HAP-1 (cell line): ENCODE measurements at places on chromosomes 11 and 22.

DNA sequence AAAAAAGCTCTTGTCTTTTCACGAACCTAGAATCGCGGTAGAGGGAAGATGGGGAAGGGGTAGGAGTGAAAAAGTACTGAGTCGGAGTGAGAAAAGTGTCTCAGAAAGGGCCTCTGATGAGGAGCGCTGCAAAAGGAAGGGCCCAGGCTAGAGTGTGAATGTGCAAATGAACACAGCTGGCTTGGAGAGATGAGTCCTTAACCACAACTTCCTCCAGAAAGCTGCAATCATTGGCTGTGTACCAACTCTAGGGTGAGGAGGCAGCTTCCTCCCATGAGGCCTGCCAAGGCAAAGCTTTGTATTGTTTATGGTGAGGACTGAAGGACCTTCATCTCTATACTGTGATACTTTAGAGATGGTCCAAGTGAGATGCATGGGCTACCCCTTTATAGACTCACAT lies 566.9 kb upstream of the ANO5 start:
- no peak for DNase-seq

- no peak for DNase-seq
Observed at GRCh38 chr22:23077627-23078461, 7.5 kb downstream of the GNAZ start.

DNA sequence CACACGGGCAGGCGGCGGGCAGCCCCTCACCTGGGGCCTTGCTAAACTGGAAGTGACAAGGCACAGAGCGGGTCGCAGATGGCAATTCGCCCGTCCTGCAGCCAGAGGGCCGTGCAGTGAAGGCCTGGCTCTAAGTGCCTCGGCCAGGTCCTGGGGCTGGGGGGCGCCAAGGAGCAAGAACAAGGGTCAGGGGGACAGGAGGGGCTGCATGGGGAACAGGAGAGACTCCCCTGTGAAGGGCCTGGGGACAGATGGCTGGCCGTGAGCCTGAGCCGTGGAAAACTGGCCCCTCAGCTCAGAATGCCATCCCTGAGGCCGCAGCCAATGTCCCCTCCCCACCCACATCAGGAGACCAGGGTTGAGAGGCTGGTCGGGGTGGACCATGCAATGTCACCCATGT lies 60.0 kb downstream of the RTL6 start:
- no peak for DNase-seq

DNA sequence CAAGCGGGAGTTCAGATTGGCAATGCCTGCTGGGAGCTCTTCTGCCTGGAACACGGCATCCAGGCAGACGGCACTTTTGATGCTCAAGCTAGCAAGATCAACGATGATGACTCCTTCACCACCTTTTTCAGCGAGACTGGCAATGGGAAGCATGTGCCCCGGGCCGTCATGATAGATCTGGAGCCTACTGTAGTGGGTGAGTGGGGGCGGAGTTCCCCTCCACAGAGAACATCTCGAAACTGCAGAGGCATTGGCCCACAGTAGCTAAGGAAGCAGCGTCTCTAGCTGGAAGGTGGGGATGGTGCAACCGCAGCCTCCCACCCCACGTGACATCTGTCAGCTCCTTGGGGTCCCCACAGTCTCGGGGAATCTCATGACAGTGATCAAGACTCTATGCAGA lies 10.9 kb downstream of the TUBA8 start:
- no peak for DNase-seq

DNA sequence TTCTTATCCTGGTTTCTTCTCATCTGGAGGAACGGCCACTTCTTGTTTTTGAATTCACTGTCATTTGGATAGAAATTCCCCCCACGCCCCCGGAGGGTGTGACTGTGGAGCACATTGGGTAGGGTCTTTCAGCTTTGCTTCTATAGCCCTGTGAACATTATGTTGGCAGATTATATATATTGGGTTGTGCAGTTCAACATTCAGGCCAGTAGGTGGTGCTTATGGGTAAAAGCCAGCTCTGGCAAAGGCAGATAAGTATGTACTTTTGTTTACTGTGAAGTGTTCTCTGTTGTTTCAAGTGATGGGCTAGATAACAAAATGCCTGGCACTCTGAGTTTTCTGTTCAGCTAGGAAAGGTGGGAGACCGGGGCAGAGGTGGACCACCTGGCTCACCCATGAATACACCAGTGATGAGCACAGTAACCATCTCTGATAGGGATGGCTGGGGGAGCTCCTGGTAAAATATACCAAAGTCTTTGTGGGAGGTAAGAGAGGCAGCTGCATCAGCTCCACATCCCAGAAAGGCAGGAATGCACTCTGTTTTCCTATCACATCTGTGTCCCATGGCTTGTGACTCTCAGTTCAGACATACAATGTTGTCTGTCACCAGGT lies 1348.2 kb upstream of the RAG2 start:
- peak; percentile 63 for DNase-seq

GRCh38 chr22:45226503-45227186 lies 14.0 kb downstream of the KIAA0930 start:
- no peak for DNase-seq

- DNase-seq: no peak
Observed at GRCh38 chr11:19878520-19878919, 165.9 kb downstream of the NAV2 start.

DNA sequence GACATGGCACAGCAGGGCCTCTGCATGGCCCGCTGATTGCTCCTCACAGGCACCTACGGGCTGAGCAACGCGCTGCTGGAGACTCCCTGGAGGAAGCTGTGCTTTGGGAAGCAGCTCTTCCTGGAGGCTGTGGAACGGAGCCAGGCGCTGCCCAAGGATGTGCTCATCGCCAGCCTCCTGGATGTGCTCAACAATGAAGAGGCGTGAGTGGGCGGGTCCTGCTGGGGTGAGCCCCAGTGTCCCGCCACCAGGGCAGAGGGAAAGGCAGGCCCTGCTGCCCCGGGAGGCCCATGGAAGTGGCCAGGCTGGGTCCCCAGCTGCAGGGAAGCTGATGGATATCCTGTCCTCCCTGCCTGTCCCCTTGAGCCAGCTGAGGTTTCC lies 18.6 kb upstream of the DGCR8 start:
- DNase-seq: no peak

DNA sequence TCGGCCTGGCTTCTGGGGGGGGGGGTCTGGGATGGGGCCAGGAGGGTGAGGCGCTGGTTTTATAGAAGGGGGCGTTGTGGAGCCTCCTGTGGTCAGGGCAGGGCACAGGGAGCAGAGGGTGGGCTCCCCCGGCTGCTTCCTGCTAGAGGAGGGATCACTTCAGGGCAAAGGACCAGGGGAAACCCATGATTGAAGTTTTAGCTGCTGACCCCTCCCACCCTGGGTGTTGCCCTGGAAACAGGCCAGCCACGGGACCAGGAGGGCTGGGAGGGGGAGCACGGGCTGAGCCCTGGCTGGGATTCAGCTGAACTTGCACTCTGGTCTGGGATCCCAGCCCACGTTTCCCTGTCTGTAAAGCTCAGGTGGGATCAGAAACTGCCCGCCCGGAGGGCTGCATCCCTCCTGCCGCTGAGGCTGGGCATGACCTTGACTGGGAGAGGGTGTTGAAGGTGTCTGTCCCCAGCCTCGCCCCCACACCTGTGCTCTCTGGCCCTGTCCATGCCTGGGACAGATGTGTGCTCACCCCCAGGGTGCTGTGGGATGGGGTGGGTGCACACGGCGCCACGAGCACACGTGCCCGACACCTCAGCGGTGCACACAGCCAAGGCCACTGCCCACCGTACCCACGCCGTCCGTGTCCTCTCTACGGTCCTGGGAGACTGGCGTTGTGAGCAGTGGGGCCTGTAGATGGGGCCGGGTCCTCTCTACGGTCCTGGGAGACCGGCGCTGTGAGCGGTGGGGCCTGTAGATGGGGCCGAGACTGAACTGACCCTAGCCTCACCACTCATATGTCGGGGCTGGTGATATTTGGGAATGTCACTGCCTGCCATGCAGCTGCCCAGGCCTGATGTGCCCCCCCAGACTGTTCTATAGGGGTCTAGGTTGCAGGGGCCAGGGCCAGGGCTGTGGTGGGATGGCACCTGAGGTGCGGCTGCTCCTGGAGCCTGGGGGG lies 2.3 kb downstream of the TSPAN4 start:
- DNase-seq: peak; percentile 76
